Activated CD4-positive, alpha-beta T cell treated with anti-CD3 and anti-CD28 coated beads, Interleukin-2, amount 50 U/mL, for 48 hours (primary cell): ENCODE measurements at places on chromosomes 16 and 17.

DNA sequence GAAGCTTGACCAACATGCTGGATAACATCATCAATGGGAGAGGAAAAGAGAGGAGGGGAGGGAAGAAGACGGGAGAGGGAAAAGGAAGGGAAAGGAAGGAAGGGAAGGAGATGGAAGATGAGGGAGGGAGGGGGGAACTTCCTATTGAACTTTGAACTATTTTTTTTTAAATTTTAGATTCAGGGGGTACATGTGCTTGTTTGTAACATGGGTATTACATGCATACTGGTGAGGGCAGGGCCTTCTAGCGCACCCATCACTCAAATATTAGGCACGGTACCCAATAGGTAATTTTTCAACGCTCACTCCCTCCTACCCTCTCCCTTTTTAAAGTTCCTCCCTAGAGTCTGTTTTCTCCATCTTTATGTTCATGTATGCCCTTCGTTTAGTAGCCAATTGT lies 383.2 kb upstream of the XYLT1 start:
- DNase-seq: no peak

- peak; percentile 6 for DNase-seq
Measured at GRCh38 chr17:56912105-56912999, 1.5 kb downstream of the TRIM25 start.

DNA sequence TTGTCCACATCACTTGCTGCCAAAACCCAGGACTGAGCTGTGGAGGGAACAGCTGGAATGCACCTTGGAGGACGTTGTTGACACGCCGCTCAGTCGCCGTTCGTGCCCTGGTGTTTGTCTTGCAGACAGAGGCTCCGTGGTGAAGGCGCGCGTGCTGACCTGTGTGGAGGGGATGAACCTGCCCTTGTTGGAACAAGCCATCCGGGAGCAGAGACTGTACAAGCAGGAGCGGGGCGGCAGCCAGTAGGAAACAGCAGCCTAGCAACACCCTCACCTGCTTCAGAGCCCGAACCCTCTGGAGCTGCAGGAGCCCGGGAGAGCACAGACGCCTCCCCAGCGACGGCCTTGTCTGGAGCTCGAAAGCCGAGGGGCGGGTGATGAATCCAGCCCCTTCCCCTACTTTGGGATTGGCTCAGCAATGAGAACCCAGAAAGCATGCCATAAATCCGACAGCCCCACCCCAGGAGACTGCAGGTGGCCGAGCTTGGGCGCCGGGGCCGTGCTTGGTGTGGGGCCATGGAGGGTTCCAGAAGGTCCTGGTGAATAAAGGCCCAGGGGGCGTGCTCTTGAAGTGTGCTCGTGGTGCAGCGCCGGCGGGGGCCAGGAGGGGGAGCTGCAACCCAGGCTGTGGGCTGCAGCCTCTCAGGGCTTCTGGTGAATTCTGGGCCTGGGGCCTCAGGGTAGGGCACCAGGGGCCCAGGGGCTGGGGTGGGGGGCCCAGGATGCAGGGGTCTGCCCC lies 470 bp upstream of the CDK3 start:
- DNase-seq: peak; percentile 80

DNA sequence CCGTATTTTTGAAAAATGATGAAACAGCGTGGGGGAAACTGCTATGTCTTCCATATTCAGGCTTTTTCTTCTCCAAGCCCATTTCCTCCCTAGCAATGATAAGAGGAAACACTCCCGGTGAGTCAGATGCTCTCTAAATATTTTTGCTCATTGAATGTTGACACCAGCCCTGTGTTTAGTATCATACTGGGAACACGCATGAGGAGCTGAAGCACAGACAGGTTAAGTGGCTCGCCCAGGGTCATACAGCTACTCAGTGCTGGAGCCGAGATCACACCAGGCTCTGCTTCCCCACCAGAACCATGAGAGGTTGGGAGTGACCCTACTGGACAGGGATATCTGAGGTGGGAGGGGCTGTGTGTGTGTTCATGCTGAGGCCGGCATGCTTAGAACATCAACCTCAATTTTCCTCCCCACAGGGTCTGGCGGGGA lies 37.8 kb upstream of the ADGRG1 start:
- peak; percentile 34 for DNase-seq

DNA sequence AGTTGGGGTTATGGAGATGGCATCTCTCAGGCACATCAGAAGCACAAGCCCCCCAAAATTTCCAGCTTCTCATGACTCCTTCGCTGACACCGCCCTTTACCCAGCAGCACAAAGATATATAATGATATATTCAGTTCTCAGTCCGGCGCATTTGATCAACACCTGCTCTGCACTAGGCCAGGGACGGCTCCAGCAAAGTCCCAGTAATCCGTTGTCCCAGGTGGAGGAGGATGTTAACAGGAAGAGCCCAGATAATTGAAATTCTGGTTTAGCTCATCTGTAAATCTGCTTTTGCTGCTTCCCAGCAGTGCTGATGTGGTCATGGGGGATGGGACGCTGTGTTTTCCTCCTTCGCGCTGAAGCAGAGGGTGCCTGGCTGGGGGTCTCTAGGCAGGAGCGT lies 131.5 kb downstream of the OR1D5 start:
- DNase-seq: no peak

DNA sequence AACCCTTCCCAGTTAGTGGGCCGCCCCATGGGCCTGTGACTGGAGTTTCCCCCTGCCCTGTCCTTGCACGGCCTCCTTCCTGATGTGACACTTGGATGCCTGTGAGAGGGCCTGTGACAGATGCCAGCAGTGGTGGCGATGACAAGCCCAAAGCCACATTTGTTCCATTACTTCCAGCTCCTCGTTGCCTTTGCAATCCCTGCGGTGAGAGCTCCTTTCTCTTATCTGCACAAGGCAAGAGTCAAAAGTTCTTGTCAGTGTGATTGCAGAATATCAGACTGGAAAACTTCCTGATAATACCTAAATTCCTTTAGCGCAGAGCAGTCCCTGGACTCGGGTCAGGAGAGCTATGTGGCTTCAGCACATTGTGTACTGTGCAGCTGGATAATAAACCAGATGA lies 54.4 kb upstream of the ARHGAP44 start:
- DNase-seq: no peak

DNA sequence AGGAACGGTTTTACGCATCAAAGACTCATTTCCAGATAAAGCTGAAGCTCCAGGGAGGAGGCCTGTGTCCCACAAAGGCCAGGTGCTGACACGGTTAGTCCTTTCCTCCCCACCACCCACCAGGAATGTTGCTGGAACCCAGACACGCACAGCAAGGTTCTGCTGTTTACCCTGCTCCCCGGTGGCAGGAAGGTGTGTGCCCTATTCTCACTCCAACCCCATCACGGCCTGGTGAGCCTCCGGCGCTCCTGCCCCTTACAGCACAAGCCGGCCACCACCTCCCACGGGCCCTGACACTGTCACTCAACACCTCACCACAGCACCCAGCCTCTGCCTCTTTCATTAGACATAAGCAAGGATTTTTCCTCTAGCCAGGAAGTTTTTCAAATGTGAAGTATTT lies 47.8 kb downstream of the ANKRD11 start:
- DNase-seq: no peak

- no peak for DNase-seq
Measured at GRCh38 chr16:23155445-23156049, 6.3 kb upstream of the USP31 start.

GRCh38 chr16:73065632-73066330 lies 17.9 kb upstream of the ZFHX3 start:
- DNase-seq: no peak

DNA sequence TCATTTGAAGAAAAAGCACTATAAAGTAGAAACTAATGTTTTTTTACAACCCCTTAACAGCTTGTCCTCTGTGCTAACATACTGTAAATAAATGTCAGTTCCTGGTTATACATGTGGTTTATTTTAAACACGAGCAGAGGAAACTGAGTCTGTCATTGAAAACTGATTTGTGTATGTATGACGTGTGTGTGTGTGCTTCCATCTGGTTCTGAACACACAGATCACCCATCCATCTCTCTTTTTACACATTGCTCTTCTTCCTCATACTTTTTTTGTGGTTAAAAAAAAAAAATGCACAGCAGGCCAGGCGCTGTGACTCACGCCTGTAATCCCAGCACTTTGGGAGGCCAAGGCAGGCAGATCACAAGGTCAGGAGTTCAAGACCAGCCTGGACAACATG lies 49.5 kb downstream of the ZNF423 start:
- no peak for DNase-seq

GRCh38 chr17:52790359-52790955 lies 631.9 kb upstream of the CA10 start:
- DNase-seq: no peak
